Stimulated activated CD8-positive, alpha-beta memory T cell treated with anti-CD3 and anti-CD28 coated beads, Interleukin-15, amount 100 ng/mL, for 4 hours (primary cell): ENCODE measurements at places on chromosomes 16 and 17.
A peak's percentile ranks its signal among the peaks of the same experiment; 100 is the strongest.

DNA sequence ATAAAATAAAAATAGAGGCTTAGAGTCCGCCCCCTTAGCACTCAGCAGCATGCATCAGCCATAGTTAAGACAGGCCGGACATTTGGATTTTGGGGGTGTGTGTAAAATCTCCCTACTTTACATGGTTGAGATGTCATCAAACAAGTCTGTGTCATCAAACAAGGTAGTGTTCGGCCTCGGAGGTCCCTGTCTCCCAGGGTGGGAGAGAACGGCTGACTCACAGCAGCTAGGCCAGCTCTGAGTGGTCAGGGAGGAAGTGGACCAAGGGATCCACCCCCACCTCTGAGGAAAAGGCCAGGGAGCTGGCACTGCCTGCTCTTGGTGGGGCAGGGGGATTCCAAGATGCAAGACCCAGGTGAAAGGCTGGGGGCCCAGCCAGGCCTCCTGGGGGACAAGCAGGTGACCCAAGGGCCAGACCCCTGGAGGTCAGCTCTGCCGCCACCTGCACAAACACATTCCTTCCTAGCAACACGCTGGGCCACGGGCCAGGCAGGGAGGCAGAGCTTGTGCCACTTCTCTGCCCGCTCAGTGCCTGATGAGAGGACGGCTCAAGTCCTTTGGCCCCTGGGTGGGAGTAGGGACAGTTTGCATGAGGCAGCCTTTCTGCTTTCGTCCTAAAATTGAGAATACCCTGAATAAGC is 28.5 kb downstream of the KIFC3 start:
- no peak for DNase-seq

GRCh38 chr16:53732296-53732929 is 28.5 kb downstream of the FTO start:
- no peak for DNase-seq

DNA sequence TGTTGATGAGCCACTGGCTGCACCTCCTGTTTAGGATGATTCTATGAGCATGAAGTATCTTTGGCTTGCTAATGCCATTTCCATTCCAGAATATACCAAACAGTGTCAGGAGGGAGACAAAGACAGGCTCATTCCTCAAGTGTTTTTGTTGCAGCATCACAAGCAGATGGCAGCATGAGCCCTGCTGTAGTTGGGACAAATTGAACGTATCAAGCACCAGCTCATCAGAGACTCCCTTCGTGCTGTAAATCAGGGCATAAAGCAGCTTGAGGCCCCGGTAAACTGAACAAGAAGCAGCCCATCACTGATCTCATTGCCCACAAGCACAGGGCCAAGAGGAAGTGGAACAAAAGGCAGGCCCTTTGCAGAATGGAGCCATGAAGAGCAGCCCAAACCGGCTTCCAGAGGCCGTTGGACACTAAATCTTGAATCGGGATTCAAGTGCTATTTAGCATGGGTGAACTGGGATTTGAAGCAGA is 45.9 kb upstream of the HS3ST3A1 start:
- no peak for DNase-seq

- DNase-seq = no peak
These were observed 5.3 kb downstream of the KDM6B start for GRCh38 chr17:7839190-7839875.

DNA sequence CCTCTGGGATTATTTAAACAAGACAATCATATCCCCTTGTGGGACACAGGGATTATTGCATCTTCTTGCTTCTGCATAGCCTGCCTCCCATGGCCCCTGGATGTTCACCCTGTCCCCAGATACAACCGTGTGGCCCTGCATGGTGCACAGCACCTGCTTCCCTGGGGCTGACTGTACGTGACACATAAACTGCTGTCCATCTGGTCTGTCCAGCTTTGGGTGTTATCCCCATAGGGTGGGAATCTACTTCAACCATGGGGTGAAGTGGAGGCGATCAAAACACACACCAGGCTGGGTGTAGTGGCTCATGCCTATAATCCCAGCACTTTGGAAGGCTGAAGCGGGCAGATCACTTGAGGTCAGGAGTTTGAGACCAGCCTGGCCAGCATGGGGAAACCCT is 138.8 kb downstream of the XYLT1 start:
- no peak for DNase-seq

- no peak for DNase-seq
These were observed 42.4 kb downstream of the RAI1 start for GRCh38 chr17:17723354-17724261.

GRCh38 chr16:56341656-56342399 is 83.5 kb downstream of the AMFR start:
- DNase-seq = no peak

DNA sequence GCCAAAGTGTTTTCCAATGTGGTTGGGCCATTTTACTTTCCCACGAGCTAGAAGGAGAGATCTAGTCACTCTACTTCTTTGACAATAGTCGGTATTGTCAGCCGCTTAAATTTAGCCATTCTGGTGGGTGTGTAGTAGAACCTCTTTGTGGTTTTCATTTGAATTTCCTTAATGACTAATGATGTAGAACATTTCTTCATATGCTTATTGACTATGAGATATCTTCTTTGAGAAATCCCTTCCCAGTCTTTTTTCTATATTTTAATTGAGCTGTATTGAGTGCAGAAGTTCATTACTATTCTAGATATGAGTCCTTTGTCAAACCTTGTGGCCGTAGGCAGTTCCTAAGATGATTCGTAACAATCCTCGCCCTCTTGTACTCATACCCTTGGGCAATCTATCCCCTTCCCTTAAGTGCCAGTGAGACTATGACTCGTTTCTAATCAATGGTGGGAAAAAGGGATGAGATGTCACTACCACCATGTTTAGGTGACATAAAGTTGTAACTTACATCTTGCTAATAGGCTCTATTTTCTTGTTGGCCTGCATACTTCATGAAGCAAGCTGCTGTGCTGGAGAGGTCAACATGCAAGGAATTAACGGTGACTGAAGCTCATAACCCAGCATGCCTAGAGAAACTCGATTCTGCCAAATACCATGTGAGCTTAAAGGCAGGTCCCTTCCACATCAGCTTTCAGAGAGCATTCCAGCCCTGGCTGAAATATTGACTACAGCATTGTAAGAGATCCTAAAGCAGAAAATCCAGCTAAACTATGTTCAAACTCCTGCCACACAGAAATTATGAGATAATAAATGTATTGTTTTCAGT is 817.9 kb upstream of the SOX9 start:
- DNase-seq = no peak

- DNase-seq = no peak
These were observed 4.6 kb upstream of the MFSD6L start for GRCh38 chr17:8803531-8804420.

GRCh38 chr17:29215717-29216116 is 30.9 kb upstream of the CRYBA1 start:
- no peak for DNase-seq

- DNase-seq = no peak
These were observed 26.9 kb downstream of the SOCS3 start for GRCh38 chr17:78332991-78333390.

- peak; percentile 51 for DNase-seq
These were observed 14.4 kb downstream of the MIS12 start for GRCh38 chr17:5500589-5501391.

- no peak for DNase-seq
These were observed 41.3 kb downstream of the TBX21 start for GRCh38 chr17:47774331-47774730.

DNA sequence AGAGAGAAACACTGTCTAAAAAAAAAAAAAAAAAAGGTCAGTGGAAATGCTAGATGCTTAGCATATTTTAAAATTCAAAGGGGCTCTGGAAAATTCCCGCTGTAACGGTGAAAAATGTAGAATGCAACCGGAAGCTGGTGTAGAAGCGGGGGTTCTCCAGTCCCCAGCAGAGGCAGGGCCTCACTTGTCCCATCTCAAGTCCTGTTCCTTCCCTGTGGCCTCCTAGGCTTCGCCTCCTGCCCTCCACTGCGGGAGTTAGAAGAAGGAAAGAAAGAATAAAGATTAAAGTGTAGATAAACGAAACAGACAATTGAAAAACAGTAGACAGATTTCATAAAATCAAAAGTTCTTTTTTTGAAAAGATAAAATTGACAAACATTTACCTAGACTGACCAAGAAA is 14.8 kb upstream of the ZNF287 start:
- DNase-seq = no peak

GRCh38 chr17:39110435-39111136 is 40.9 kb downstream of the PLXDC1 start:
- no peak for DNase-seq

DNA sequence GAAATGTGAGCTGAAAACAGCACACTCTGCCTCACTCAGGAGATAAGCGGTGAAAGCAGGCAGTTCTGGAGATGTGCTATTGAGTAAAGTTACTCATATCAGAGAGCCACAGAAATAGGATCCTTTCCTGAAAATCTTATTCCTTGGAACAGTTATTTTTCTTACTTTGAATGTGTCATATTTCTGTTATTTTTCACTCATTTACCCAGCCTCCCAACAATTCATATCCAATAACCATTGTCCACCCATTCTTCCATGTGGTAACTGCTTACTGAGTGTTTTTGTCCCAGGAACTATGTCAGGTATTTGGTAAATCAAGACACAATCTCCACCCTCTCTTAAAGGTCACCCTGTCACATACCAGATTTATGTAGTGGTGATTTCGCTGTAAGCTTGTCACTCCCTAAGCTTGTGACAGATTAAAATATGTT is 144.9 kb downstream of the PARN start:
- DNase-seq = no peak

DNA sequence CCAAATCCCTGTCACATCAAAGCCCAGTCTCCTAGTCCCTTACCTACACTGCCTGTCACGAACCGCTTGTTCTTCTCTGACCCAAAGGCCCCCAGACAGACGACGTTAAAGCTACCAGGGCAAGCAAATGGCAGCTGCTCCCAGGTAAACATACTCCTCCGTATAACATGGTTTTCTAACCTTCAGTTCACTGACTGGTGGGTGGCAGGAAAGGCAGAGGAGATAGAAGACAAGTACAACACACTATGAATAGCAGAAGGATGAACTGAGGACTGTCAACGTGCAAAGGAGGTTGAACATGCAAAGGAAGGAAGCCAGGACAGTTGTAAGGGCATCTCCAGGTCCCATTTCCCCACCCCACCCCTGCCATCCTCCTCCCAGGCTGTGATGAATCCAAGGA is 449.8 kb downstream of the SHISA9 start:
- no peak for DNase-seq

GRCh38 chr16:58472266-58472665 is 27.7 kb upstream of the NDRG4 start:
- DNase-seq = no peak

GRCh38 chr17:82384730-82385481 is 13.3 kb downstream of the UTS2R start:
- no peak for DNase-seq

- DNase-seq = no peak
These were observed 5.9 kb upstream of the SLC13A2 start for GRCh38 chr17:28467456-28468025.

- peak; percentile 62 for DNase-seq
These were observed 4.2 kb downstream of the SOCS1 start for GRCh38 chr16:11251525-11252481.

GRCh38 chr16:86595983-86596605 is 17.7 kb downstream of the FOXL1 start:
- DNase-seq = no peak
